Forelimb muscle (tissue), 1 donor: ENCODE measurements at places on chromosomes 11 and 22.

GRCh38 chr11:24134879-24135589 is 361.8 kb upstream of the LUZP2 start:
- no peak for DNase-seq

- no peak for DNase-seq
Observed at GRCh38 chr22:37775785-37776638, 31.7 kb upstream of the GCAT start.

GRCh38 chr11:85779956-85780640 is 30.8 kb downstream of the SYTL2 start:
- DNase-seq: no peak

GRCh38 chr11:57055744-57056143 is 67.0 kb downstream of the OR5AK2 start:
- DNase-seq: no peak

DNA sequence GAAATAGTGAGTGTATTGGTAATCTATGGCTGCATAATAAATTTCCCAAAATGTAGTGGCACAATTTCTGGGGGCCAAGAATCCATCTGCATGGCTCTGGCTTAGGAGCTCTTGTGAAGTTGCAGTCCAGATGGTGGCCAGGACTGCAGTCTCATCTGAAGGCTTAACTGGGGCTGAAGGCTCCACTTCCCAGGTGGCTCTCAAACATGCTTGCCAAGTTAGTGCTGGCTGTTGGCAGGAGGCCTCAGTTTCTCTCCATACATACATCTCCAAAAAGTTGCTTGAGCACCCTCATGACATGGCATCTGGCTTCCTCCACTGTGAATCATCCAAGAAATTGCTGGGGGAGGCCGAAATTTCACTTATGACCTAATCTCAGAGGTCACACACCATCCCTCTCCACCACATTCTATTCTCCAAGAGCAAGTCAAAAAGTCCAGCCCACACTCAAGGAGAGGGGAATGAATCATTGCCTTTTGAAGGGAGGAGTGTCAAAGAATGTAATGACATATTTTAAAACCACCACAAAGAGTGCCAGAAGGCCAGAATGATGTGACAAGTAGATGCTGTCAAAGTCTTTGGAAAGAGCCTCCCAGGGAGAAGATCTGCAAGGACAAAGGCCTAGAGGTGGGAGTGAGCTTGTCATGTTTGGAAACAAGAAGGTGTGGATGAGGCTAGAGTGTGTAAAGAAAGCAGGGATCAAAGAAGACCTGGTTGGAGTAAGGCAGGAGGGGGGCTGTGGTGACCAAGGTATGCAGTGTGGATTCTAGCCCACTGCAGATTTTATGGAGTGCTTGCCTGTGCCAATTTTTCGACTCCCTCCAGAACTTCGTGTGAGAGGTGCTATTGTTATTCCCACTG is 566.2 kb downstream of the MIAT start:
- DNase-seq: no peak

GRCh38 chr22:23068832-23069385 is 1.4 kb upstream of the GNAZ start:
- DNase-seq: no peak

DNA sequence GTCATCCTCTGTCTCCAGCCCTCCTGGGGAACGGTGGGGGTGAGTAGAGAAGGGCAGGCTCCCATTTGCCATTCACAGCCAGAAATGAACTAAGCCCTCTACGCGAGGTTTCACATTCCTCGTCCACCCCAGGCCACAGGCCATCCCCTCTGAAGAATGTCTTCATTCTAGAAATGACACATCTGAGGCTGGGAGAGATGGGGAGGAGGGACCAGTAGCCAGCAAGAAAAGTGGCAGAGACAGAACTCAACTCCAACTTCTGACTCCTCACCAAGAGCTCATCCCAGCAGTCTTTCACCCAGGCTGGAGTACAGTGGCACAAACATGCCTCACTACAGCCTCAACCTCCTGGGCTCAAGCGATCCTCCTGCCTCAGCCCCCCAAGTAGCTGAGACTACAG is 3.4 kb downstream of the CTSF start:
- DNase-seq: no peak

DNA sequence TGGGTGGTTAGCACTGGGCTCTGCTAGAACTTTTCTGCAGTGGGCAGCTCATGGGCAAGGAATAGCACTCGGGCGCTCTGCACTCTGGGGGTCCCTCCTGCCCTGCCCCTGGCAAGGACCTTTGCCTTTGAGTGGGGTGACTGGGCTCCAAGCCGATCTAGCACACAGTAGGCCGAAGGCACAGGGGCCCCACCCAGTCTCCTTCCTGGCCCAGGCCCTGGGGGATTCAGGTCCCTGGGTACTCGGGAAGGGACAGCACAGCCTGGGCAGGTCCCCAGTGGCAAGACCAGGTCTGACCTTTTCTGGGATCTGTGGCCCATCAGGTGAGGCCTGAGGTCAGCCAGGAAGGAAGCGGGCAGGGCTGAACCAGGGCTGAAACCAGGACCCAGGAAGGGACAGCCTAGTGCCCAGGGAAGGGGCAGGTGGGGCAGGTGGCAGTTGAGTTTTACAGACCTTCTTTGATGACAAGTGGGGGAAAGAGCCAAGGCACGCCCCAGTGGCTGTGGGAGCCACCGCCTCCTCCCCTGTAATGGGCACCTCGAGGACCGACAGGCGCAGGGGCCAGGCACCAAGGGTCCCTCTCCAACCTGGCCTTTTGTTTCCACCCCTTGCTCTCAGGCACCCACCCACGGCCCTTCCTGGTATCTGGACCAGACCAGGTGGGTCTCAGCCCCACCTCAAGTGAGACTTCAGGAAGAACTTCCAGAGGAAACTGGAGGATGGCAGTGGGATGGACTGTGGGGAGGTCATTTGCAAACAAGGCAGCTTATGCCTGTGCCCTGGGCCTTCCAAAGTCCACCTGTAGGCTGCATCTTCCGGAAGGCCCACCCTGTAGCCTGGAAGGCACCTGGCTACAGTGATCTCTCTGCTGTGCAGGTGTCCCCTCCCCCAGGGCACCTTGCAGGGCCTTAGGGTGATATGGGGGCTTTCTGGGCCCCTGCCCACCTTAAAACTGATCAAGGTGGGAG is 883 bp upstream of the AIFM3 start:
- no peak for DNase-seq

DNA sequence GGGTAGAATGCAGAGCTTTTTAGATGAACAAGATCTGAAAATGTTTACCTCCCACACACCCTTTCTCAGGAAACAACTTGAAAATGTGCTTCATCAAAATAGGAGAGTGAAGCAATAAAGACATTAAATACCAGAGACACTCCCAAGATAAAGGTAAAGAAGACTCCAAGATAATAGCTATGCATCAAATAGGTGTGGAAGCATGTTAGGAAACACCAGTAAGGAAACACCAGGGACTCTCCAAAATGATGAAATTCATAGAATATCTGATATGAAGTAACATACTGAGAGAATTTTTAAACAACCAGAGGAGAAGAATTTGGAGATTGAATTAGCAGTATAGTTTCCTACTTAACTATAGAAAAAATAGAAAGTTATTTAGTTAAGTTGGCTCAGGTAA is 57.0 kb downstream of the OR10A6 start:
- no peak for DNase-seq

DNA sequence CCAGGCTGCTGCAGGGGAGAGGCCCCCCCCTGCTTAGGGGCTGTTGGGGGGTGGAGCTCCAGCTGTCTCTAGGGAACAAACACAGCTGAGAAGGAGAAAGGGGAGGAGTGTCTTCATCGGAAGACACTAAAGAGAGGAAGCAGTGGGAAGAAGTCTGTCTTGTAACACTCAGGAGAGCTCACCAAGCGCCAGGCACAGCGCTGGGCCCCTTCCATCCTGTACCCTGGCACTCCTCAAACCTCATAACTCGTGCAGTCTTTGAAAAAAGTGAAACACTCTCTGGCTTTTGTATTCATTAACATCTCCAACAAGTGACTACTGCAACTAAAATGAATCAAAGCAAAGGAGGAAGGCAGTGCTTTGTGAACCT is 67.4 kb upstream of the PRDM11 start:
- DNase-seq: no peak

DNA sequence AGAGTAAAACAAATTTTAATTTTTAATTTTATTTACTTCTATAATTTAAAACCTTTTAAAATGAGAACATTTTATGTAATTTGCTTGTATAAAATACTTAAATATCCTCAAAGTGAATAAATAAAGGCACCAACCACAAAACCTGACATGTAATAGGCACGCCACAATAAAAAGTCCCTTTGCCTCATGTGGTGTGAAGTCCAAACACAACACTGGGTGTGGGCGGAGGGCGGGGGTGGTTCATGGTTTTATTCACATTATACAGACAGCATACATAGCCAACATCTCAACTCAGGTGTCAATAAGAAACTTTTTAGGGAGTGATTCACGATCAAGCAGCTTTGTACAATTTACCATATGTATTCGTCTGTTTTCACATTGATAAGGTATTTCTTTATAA is 107.9 kb downstream of the ANO3 start:
- DNase-seq: no peak

GRCh38 chr22:44620841-44621257 is 81.2 kb upstream of the PRR5 start:
- DNase-seq: no peak

- no peak for DNase-seq
Observed at GRCh38 chr11:76602431-76602861, 68.1 kb downstream of the LRRC32 start.
